ENCODE measurements at places on chromosomes 1 and 21.

GRCh38 chr1:94440088-94440487, 21.9 kb downstream of the ABCD3 start:
- DNase-seq, result no peak

DNA sequence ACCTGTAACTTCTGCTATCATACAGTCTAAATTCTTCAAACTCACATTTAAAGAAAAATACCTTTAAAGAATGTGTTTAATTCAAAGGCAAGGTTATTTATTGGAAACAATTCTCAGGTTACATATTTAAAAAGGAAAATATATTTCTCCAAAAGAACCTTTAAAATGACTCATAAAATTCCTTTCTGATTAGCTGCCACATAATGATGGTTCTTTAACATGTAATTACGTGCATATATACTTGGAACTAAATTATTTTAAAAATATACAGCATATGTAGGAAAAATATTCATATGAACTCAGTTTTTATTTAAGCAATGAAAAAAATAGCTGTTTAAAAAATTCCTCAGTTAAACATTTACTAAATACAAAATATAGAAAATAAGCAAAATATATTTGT, 173.6 kb downstream of the COP1 start:
- peak; percentile 5 for DNase-seq

DNA sequence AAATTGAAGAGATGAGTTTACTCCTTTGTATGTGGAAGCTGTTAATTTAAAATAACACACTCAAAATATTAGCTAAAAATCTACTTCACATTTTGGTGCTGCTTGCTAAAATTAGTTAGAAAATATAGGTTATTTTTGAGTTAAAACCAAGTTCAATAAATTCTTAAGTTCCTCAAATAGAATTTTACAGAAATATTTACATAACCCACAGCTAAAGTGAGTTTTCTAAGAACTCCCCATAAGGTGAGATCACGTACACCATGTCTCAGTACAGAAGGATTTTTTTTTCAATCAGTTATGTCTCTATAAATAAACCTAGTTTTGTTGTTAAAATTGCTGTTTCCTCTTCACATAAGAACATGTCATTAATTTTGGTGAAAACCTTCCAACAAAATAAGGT, 108.0 kb downstream of the SDCCAG8 start:
- no peak for DNase-seq

DNA sequence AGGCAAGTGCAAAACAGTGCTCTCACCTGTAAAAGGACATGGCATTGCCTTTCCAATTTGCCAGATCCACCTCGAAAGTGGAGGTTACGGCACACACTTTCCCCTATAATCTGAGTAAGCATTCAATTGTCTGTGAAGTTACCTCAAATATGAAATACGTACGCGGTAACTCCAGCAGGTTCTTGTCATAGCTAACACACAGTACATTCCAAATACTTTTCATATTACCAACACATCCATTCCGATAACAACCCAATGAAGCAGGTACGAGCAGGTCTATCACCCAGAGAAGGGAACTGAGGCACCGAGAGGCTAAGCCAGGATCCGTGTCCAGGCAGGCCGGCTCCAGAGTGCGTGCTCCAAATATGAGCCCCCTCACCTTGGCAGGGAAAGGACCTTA, 46.8 kb upstream of the LPAR3 start:
- DNase-seq, result no peak

DNA sequence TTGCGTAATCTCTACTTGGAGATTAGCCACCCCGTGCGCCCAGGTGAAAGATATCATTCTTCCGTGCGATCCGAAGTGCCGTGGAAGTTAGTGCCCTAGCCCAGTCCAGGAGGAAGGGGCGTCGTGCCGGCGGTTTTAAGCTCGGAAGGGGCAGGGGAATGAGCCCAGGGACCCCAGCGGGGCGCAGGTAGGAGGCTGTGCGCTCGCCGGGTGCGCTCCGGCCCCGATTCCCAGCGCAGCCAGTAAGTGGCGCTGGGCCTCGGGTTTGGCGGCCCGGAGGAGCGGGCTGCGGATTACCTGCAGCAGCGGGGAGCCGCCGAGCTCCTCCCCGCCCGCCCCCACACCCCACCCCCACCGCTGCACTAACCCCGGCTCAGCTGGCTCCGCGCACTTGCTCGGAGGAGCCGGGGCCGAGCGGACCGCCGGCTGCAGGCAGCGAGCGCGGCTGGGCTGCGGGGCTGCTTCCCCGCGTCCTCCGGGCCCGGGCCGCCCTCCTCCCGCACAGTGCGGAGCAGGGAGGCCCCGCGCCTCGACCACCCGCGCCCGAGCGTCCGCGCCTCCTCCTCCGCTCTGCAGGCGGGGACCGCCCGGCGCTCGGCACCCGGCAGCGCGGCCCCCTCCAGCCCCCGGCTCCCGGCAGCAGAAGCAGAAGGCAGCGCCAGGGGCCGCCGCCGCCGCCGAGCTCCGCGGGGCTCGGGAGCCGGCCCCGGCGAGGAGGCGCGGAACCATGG, at the start of gene RYR2:
RYR2 (plus strand) TSS at position 390 of the 731 bp plus-strand sequence; CDS start at position 728, 338 bp downstream.
- DNase-seq, result no peak

DNA sequence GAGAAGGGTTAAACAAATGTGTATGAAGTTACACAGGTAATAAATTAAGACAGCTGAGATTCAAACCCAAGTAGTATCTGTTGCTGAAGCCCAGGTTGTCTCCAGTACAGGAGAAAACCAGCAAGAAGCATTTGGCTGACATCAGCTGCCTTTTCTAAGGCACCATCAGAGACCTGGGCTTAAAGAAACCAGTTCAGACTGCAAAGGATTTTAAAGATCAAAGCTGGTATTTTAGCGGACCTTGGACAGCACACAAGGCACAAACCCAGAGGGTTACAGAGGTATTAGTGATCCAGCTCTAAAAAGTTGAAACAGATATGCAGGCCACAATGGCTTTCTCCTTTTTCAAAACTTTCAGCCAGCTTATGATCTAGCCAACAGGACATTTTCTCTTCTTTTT, 23.4 kb downstream of the BEND5 start:
- no peak for DNase-seq

DNA sequence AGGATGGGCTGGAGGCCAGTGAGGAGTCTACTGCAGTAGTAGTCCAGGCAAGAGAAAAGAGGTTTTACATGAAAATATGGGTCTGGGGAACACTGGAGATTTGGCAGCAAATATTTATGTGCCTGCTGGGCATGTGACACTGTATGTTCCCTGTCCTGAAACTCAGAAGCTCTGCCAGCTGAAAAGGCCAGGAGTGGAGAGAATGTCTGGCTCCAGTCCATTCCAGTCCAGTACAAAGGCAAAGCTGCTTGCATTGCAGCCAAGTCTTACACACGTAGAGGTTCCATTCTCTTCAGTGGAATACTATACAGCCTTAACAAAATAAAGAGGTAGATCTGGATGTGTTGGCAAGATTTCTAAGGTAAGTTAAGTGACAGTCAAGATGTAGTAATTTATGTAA, 7.5 kb upstream of the YBX1 start:
- DNase-seq, result no peak

GRCh38 chr1:41766041-41766440, 152.7 kb downstream of the HIVEP3 start:
- DNase-seq, result no peak

GRCh38 chr1:85801520-85801919, 93.3 kb upstream of the ZNHIT6 start:
- peak; percentile 12 for DNase-seq

DNA sequence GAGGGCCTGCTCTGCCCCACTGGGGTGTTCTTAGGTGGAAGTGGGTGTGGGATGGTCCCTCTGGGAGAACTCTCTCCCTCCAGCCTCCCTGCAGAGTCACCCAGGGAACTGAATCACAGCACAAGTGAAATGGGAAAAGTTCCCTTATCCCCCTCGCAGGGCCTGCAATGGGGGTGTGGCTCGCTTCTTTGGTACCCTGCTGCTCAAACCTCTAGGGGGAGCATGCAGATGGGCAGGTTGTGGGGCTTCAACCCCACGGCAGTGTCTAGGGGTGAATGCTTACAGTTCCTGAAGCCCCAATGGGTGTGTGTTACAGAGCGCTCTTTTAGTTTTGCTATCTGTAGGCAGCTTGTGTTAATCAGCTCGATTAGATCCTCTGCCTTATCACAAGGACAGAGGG, 59.0 kb upstream of the TINAGL1 start:
- no peak for DNase-seq

- peak; percentile 67 for DNase-seq
These were observed 18.8 kb upstream of the SCCPDH start for GRCh38 chr1:246705368-246705767.

GRCh38 chr1:42917241-42917495, 41.5 kb downstream of the SLC2A1 start:
- no peak for DNase-seq

GRCh38 chr1:229420765-229421164, 13.1 kb downstream of the ACTA1 start:
- no peak for DNase-seq

GRCh38 chr21:32611471-32611997, 643 bp downstream of the CFAP298 start:
- DNase-seq, result peak; percentile 57

GRCh38 chr21:32206631-32207405, 72.0 kb downstream of the MIS18A start:
- no peak for DNase-seq

GRCh38 chr1:184541537-184542152, 154.8 kb downstream of the C1orf21 start:
- no peak for DNase-seq

- DNase-seq, result no peak
These were observed 64.6 kb downstream of the RHBG start for GRCh38 chr1:156433602-156434001.

DNA sequence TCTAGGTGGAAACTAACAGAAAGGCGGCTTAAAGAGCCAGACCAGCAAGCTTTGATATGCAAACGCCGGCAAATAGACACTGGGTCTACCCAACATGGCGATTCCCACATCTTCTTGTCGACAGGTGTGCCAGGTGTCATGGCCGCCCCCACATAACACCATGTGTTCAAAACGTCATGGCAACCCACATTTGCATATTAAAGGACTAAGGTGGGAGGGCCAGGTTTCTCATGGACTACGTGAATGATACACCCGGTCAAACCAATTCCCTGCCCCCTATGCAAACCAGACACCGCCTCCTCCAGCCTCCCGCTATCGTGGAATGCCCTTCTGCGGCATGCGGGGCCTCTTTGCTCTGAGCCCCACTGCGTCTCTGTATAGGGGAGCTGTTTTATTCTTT, 41.3 kb downstream of the ICOSLG start:
- no peak for DNase-seq

GRCh38 chr1:92619466-92620189, 132.9 kb upstream of the GFI1 start:
- DNase-seq, result no peak

GRCh38 chr1:205950280-205950679, 7.0 kb upstream of the SLC26A9 start:
- DNase-seq, result peak; percentile 62

- DNase-seq, result peak; percentile 58
These were observed 367.3 kb downstream of the SMYD3 start for GRCh38 chr1:246139745-246140182.

GRCh38 chr1:24955161-24955560, 25.1 kb upstream of the RUNX3 start:
- DNase-seq, result no peak

DNA sequence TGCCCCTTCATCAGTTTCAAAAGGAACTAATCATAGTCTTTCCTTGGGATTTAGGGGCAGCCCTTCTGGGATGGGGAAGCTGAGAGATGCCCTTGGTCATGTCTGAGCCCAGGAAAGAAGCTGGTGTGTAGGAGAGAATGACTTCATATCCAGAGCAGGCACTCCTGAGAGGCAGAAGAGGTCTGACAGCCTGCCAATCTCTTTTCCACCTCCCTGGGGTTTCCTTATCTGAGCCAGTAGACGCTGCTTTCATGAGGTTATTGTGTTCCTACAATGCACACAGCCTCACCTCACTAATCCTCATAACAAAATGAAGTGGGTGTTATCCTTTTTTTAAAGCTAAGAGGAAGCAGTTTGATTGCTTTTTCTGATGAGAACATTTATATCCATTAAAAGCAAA, 14.1 kb downstream of the ROR1 start:
- DNase-seq, result no peak

GRCh38 chr1:115412286-115412685, 74.2 kb upstream of the NGF start:
- DNase-seq, result no peak

- no peak for DNase-seq
These were observed 15.8 kb downstream of the HSPG2 start for GRCh38 chr1:21921100-21921875.

DNA sequence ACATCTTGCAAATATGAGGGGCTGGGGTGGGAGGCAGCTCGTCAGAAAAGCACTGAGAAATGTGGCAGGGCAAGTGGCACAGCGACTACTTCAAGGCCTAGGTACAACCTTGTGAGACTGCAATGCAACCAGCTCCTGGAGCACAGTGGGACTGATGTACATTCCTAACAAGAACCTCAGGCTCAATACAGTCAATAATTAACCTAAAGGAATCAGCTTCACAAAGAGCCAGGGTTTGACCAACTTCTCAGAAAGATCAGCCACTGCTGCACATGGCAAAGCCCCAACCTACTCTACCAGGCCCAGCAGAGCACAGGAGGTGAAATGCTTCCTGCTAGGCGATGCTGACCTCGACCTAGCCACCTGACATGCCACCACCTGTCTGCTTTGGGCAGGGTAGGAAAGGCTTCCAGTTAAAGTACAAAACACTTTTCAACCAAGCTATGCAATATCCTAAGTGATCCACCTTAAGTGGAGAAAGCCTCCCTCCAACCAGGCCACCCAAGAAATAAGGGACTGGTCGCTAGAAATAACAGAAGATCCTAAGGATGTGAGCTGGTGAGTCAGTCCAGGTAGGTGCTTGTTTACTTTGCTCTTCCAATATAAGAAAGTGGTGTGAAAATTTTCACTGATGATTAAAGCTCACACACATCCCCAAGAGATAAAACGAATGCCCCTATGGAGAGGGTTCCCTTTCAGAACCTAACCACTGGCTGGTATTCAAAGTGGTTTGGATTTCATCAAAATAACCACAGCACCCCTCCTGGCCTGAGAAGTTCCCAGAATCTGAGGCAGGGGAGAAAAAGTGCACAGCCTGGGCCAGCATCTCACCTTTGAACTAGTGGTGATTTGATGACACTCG, 2.1 kb downstream of the RIPK4 start:
- DNase-seq, result no peak

GRCh38 chr1:203609979-203610493, 16.6 kb upstream of the ATP2B4 start:
- no peak for DNase-seq

GRCh38 chr1:59477286-59477685, 180.4 kb downstream of the FGGY start:
- DNase-seq, result no peak

All from AG08396 (cell line).